ENCODE measurements at places on chromosomes 7 and 10.
A peak's percentile ranks its signal among the peaks of the same experiment; 100 is the strongest.

GRCh38 chr10:88386204-88386788, 196.8 kb downstream of the RNLS start:
- DNase-seq = no peak

DNA sequence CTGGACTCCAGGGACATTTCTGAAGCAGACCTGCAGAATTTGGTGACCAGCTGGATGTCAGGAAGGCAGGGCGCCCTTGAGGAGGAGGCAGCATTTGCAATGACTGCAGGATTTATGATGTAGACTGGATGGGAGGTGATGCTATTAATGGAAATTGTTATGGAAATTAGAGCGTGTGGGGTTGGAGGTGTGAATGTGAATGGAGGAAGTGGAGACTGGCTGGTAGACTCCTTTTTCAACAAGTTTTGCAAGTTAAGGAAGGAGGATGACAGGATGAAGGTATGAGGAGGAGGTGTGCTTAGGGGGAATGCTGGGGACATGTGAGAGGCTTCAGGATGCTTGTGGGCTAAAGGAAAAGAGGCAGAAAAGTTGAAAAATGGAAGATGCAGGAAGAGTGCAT, 137.0 kb downstream of the TMEM178B start:
- no peak for DNase-seq

- no peak for DNase-seq
Measured at GRCh38 chr7:69751026-69751425, 152.8 kb downstream of the AUTS2 start.

- DNase-seq = no peak
Measured at GRCh38 chr10:6558272-6558671, 21.8 kb downstream of the PRKCQ start.

DNA sequence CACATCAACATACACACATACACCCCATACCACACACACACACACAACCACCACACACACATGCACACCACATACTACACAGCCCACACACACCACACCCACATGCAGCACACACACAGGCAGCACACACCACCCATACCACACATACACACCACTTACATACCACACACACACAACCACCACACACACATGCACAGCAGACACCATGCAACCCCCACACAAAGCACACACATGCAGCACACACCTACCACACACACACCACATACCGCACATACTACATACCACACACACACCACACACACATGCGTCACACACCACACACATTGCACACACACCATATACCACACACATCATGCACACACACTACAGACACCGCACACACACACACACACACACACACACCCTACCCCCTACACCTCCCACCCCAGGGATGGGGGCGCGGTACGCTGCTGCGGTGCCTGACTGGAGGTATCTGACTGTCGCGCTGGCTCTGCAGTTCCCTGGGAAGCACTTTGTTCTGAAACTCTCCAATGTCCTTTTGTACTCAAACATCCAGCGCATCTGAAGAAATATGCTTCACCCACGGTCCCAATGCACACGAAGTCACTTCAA, 5.4 kb upstream of the TRPV6 start:
- DNase-seq = no peak

- DNase-seq = peak; percentile 16
Measured at GRCh38 chr7:37342688-37343471, 105.8 kb downstream of the ELMO1 start.

DNA sequence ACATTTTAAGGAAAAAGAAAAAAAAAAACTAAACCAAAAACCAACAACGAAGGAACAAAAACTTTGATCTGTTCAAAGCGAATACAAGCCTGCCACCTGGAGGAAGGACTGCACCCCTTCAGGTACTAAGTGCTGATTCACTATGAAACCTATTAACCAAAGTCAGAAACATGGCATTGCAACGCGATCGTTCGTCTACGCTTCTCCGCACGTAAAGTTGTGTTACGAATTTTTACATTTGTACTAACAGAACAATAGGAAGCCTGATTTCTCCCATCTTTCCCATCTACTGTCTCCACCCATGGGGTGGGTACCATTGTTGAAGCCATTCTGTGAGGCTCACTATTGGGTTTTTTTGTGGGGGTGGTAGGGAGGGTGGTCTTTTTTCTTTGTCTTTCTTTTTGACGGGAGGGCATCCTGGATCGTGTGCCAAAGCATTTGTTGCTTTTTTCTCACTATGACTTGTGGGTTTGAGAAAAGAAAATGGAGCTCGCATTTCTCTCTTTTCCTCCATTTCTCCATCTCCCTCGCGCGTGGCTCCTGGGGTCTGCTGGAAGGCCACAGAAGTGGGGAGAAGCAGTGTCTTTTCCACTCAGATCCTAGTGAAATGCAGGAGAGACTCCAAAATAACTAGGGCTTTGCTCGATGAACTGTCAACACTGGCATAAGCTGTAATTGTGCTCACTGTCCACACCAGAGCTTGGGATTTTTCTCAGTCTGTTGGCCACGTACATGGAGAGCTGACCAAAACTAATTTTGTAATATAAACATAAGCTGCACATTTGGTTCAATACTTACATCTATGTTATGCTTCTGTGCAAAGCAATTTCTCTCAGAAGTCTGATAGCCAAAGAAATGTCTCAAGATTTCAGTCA, 100.9 kb upstream of the YAE1 start:
- no peak for DNase-seq

DNA sequence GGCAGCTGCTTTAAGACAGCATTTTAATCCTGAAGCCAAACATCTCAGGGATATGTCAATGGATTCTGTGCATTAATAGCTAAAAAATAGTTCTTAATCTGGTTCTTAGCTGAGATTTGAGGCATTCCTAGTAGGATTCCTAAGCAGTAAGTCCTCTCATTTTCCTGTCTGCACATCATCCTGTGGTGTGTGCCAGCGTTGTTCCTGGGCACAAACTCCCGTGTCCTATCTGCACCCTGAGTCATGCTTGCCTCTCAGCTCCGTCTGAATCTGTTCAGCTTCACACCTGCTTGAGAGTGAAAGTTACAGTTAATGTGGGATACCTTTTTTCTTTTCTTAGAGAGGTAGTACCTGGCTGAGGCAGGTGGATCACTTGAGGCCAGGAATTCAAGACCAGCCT, 19.5 kb downstream of the BAG3 start:
- no peak for DNase-seq

- DNase-seq = no peak
Measured at GRCh38 chr10:373526-374309, 238.5 kb downstream of the ZMYND11 start.

- DNase-seq = no peak
Measured at GRCh38 chr7:5424749-5425506, 1.3 kb upstream of the TNRC18 start.

DNA sequence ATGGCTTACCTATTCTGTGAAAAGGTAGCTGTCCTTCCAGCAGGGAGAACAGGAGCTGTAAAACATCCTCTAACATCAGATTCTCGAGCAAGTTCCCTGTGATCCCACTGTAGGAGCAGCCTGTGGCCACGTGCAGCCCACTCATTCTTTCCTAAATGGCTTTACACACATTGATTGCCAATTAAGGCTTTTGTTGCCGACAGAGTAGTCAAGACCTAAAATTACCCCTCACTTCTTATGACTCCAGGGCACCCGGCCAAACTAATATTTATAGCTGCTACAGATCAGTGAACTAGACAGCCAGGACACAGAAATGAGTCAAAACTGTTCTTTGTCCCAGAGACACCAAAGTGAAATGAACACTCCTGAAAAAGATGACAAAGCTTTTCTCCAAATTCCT, 832.1 kb downstream of the SORCS3 start:
- no peak for DNase-seq

DNA sequence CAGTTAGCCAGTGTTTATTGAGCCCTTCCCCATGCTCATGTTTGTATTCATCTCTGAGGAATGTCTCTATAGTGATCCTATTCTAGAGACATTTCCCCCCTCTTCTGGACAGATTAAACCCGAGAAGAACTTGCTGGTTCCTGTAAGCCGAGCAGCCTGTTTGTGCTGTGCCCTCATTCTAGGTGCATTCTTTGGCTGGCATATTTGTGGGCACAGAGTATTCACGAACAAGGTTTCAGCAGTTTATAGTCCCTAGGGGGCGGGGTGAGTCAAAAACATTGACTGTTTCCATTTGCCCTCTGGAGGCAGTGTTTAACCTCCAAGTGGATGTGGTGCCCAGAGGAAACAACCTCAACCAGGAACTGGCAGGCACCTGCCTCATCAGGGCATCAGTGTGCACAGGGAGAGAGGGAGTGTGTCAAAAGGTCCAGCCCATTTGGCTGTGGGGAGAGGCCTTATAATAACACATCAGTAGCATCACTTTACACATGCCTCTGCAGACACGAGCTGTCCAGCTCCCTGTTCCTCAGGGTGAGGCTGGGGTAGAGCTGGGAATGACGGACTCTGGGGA, 273.3 kb upstream of the LRGUK start:
- DNase-seq = no peak

- no peak for DNase-seq
Measured at GRCh38 chr10:76297780-76298281, 866.4 kb downstream of the LRMDA start.

- DNase-seq = peak; percentile 2
Measured at GRCh38 chr10:118209215-118209614, 132.9 kb downstream of the FAM204A start.

DNA sequence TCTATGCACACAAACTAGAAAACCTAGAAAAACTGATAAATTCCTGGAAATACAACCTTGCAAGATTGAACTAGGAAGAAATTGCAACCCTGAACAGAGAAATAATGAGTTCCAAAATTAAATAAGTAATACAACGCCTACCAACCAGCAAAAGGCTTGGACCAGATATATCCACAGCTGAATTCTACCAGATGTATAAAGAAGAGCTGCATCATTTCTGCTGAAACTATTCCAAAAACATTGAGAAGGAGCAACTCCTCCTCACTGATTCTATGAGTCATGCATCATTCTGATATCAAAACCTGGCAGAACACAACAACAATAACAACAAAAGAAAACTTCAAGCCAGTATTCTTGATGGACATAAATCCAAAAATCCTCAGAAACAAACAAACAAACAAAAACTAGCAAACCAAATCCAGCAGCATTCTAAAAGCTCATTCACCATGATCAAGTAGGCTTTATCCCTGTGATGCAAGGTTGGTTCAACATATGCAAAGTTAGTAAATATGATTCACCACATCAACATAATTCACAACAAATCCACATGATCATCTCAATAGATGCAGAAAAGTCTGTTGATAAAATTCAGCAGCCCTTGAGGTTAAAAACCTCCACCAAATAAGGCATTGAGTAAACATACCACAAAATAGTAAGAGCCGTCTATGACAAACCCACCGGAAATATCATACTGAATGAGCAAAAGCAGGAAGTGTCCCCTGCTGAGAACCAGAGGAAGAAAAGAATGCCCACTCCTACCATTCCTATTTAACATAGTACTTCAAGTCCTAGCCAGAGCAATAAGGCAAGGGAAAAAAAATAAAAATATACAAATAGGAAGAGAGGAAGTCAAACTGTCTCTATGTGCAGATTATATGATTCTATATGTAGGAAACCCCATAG, 98.2 kb downstream of the PCDH15 start:
- DNase-seq = no peak

DNA sequence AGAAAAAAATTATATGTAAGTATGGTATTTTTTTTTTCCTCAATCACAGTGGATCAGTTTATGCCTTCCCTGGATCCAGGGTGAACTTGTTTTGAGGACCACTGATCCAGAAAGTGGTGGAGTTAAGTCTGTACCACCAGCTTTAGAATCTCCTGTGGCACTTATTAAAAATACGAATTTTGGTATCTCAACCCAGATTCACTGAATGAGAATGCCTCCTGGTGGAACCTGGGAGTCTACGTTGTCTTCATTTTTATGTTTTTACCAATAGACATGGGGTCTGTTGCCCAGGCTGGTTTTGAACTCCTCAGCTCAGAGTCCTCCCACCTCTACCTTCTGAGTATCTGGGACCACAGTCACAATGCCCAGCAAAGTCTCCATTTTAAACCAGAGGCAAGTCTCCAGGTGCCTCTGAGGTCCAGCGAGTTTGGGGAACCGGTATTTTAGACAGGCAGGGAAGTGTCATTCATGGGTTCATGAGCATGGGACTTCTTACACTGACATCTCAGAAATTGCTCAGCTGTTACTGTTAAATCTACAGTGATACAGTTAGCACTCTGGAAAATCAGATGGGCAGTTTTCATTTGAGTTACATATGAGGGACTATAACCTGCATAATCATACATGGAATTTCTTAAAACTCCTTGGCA, 200.9 kb downstream of the AUTS2 start:
- no peak for DNase-seq

GRCh38 chr10:69051303-69051702, 36.6 kb upstream of the SRGN start:
- peak; percentile 2 for DNase-seq

- DNase-seq = no peak
Measured at GRCh38 chr10:108653531-108653930, 1269.8 kb downstream of the XPNPEP1 start.

DNA sequence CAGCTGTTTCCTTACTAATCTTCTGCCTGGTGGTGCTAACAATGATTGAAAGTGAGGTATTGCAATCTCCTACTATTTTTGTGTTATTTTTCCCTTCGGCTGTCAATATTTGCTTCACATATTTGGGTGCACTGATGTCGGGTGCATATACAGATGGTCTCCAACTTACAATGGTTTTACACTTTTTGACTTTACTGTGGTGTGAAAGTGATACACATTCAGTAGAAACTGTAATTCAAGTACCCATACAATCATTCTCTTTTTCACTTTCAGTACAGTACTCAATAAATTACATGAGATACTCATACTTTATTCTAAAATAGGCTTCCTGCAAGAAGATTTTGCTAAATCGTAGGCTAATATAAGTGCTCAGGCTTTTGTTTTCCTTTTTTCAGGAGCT, 73.2 kb downstream of the RNF216 start:
- DNase-seq = no peak

DNA sequence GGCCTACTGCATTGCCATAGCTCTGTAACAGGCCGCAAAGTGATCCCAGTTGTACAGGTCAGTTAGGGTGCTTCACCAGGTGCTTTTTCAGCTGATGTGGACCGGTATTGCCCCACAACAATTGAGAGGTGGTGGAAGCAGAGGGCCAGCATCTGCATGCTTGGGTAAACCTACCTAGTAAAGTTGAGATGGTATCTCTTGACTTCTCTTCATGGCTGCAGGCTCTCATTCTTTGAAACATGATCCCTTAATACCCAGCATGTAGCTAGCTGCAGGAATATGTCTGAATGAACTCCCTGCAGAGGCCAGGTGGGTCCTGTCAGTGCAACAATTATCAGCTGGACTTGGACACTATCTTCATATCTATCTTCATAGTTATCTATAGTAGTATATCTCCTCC, 60.7 kb upstream of the CCDC6 start:
- no peak for DNase-seq
